SJCRH30 (cell line): ENCODE measurements at places on chromosomes 16 and 17. TPM values are rescaled to one million over a fixed set of nuclear protein-coding genes. Genes with fewer than 3 reads are reported as not detected.

Gene GGNBP2
- 70.8 and 81.9 TPM in 2 replicates for total RNA-seq

Gene MT1H
- total RNA-seq: not detected in 2 replicates

Gene FNDC8
- total RNA-seq: not detected in 2 replicates

Gene CRK
- total RNA-seq: 39.4 and 41.3 TPM in 2 replicates

Gene KRTAP9-2
- not detected in 2 replicates for total RNA-seq

Gene SLC25A39
- total RNA-seq: 86.9 and 87.2 TPM in 2 replicates

Gene SCNN1B
- total RNA-seq: not detected in 2 replicates

Gene KCTD5
- total RNA-seq: 42.0 and 42.9 TPM in 2 replicates

Gene DHRS13
- 25.6 and 27.0 TPM in 2 replicates for total RNA-seq

Gene XYLT1
- total RNA-seq: under 0.01 and 0.03 TPM in 2 replicates

Gene OTOP2
- total RNA-seq: not detected in 2 replicates

Gene SHBG
- 0.14 and 0.38 TPM in 2 replicates for total RNA-seq

Gene UTS2R
- 8.0 and 8.3 TPM in 2 replicates for total RNA-seq

Gene RAMP2
- not detected in 2 replicates for total RNA-seq

Gene ABCA6
- total RNA-seq: not detected in 2 replicates

Gene CDC27
- total RNA-seq: 163 and 205 TPM in 2 replicates

Gene MT1M
- total RNA-seq: not detected in 2 replicates

Gene SCGB1C2
- total RNA-seq: not detected in 2 replicates

Gene SETD1A
- total RNA-seq: 8.9 TPM in 2 replicates

Gene VAMP2
- total RNA-seq: 6.1 and 7.9 TPM in 2 replicates

Gene NOD2
- not detected in 2 replicates for total RNA-seq

Gene C17orf50
- not detected in 2 replicates for total RNA-seq

Gene P2RX5
- total RNA-seq: 1.2 and 3.0 TPM in 2 replicates

Gene EVI2B
- not detected in 2 replicates for total RNA-seq

Gene KCNH4
- total RNA-seq: 0.04 TPM in 1 of 2 replicates, not detected in the other

Gene HBA1
- 0.33 TPM in 1 of 2 replicates, not detected in the other for total RNA-seq

Gene RUNDC3A
- 0.14 TPM in 1 of 2 replicates, not detected in the other for total RNA-seq

Gene CA4
- total RNA-seq: not detected in 2 replicates

Gene HASPIN
- 15.2 and 15.9 TPM in 2 replicates for total RNA-seq

Gene IL34
- 0.61 and 0.75 TPM in 2 replicates for total RNA-seq

Gene HOXB13
- 8.3 and 9.2 TPM in 2 replicates for total RNA-seq

Gene GABARAP
- 139 and 141 TPM in 2 replicates for total RNA-seq

Gene TPSD1
- not detected in 2 replicates for total RNA-seq

Gene ALOX12B
- total RNA-seq: not detected in 2 replicates

Gene GNGT2
- total RNA-seq: 2.8 and 5.3 TPM in 2 replicates

Gene CX3CL1
- 0.38 and 0.69 TPM in 2 replicates for total RNA-seq

Gene SPATA32
- 0.08 TPM in 1 of 2 replicates, not detected in the other for total RNA-seq

Gene CSH2
- not detected in 2 replicates for total RNA-seq

Gene ZG16
- not detected in 2 replicates for total RNA-seq

Gene GP1BA
- not detected in 2 replicates for total RNA-seq

Gene MAFG
- total RNA-seq: 27.3 and 29.0 TPM in 2 replicates

Gene TEFM
- total RNA-seq: 16.0 and 18.1 TPM in 2 replicates

Gene GRAP
- 0.63 and 0.69 TPM in 2 replicates for total RNA-seq

Gene CNTNAP1
- total RNA-seq: 4.0 and 5.0 TPM in 2 replicates
